Inflammatory macrophage treated with lipopolysaccharide for 4 hours (primary cell): ENCODE measurements at places on chromosomes 12 and 14.
A peak's percentile ranks its signal among the peaks of the same experiment; 100 is the strongest.

DNA sequence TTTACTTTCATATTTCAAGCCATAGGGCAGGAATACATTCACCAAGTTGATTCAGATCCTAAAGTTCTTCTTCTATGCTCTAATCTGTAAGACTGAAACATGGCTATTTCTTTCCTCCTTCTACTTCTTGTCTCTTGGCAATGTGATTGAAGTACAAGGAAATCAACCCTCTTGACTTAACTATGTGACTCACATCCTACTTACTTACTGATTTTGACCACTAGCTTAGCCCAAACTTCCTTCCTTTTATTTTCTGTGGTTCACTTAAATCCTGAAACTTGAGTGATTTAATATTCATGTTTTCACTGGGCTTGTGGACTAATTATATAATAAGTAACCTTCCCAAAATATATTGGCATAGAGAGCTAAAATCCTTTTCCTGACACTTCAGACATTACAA lies 111.2 kb upstream of the NOVA1 start:
- no peak for DNase-seq

GRCh38 chr14:90275458-90275814 lies 19.1 kb downstream of the PSMC1 start:
- no peak for DNase-seq

DNA sequence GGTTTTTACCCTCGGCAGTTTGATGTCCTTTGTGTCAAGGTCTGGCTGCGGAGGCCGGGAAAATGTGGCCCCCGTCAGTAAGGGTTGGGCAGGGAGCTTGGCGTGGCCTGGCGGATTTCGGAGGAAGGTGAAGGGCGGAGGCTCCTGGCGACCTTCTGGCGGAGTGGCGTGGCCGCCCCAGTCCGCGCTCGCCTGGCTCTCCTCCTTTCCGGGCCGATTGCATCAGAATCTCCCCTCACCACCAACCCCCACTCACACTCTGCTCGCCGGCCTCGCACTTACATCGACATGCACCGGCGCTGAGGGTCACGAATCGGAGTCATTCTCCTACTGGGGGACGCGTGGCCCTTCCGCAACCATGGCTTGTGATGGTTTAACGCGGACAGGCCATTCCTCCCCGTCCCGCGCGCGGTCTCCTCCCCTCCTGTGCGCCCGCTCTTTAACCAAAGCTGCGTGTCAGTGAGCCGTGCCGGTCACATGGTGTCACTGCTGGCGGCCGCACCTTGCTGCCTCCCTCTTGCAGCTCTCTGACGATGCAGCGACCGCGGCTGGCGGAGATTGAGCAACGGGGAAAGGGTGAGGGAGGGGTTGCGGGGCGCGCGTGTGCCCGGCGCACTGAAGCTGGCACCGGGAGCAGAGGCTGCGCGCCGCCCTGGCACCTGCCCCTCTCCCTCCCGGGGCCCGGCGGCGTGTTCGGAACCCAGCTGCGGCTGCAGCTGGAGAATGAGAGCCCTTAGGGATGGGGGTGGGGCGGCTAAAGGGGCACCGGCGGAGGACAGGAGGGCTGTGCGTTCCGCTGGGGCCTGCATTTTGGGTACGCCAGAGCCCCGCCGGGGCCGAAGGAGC lies at the start of gene SLC38A1:
Gene SLC38A1, minus strand, starts transcription at position 461 of the 846 bp plus-strand sequence. CDS start 29,243 bp downstream, outside the sequence.
- DNase-seq: peak; percentile 1

DNA sequence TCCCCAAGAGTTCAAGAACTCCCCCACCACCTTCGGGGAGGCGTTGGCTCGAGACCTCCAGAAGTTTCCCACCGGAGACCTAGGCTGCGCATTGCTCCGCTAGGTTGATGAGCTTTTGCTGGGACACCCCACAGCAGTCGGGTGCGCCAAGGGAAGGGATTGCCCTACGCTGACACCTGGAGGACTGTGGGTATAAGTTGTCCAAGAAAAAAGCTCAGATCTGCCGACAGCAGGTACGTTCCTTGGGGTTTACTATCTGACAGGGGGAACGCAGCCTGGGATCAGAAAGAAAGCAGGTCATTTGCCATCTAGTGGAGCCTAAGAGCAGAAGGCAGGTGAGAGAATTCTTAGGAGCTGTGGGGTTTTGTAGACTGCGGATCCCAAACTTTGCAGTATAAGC lies 98.8 kb downstream of the FRMD6 start:
- no peak for DNase-seq

DNA sequence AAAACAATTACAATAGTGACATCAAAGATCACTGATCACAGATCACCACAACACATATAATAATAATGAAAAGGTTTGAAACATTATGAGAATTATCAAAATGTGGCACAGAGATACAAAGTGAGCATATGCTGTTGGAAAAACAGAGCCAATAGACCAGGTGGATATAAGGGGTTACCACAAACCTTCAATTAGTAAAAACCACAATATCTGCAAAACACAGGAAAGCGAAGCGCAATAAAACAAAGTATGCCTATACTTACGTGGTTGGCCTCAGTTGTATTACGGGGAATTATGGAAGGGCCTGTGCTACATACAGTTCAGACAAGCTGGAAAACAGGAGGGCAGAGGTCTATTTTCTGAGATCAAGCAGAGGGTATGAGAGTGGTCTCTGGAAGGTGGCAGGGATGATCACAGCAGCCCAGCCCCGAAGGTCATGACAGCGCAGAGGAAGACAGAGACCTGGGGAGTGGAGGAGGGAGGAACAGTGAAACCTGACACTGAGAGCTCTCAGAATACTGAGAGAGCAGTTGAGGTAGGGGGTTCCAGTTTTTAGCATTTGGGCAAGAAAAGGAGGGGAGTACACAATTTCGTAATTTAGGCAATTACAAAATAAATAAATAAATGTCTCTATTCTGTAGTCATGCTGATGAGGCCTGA lies 41.3 kb downstream of the IFNG start:
- no peak for DNase-seq

DNA sequence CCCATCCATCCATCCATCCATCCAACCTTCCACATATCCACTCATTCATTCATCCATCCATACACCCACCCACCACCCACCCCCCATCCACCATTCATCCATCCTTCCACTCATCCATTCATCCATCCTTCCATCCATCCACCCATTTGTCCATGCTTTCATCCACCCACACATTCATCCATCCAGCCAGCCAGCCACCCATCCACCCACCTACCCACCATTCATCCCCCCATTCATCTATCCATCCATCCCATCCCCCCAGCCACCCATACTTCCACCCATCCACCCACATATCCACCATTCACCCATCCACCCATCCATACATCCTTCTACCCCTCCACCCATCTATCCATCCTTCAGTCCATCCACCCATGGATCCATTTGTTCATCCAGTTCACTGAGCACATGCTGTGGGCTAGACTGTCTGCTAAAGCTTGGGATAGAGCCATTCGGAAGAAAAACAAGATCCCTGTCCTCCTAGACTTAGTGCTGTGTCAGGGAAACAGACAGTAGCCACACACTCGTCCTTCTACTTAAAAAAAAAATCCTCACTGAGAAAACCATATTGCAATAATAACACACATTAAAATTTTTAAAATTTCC lies 377.5 kb downstream of the ADGRD1 start:
- no peak for DNase-seq

DNA sequence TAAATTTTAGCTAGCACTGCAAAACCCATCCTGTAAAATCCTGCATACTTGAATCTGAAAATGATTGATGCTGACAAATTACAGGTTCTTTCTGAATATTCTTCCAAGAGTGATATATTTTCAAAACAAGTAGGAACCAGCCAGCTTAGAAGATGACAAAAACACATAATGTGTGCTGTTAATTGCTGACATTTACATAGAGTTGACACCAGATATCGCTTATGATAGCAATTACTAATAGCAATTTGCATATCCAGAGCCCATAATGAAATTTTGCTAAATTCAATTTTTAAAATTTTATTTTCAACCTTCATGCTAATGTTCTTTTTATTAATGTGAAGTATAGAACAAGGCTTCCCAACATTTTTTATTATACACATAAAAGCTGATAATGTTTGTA lies 284.5 kb downstream of the SEC23A start:
- no peak for DNase-seq

- no peak for DNase-seq
These were observed 484.1 kb downstream of the GLT1D1 start for GRCh38 chr12:129337413-129337812.

- peak; percentile 69 for DNase-seq
These were observed 198.7 kb upstream of the EEA1 start for GRCh38 chr12:93127582-93128331.

GRCh38 chr14:24814944-24815343 lies 181.0 kb upstream of the GZMB start:
- DNase-seq: no peak

DNA sequence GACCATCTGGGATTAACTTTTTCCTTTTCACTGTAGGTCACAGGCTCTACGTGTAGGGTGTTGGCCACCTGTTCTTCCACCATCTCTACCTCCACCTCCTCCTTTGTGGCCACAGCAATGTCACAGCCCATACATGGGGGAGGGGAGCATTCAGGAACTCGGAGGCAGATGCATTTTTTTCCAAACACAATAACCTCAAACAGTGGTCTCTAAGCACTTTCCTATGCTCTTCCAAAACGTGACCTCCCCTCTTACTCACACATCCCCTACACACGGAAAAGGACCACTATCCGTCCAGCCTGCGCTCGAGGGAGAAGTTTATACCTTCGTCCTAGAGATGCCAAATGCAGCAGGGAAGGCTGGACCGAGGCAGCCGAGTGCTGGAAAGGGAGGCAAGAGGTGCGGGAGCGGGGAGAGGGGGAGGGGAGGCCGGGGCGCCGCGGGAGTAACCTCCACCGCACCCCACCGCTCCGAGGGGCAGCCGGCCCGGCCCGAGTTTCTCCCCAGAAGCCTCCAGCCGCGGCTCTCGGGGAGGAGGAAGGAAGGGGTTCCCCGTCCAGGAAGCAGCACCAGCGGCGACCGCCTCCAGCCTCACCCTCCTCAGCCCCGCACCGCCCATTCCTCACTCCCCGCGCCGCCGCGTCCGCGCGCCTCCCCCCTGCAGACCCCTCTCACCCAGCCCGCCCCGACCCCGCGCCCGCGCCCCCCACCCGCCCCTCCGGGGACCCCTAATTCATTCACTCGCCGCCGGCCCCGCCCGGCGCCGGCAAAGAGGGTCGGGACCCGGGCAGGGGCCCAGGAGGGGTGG lies 594 bp downstream of the KRAS start:
- DNase-seq: peak; percentile 56

GRCh38 chr14:96167224-96168148 lies 37.2 kb upstream of the BDKRB2 start:
- DNase-seq: no peak

- DNase-seq: peak; percentile 42
These were observed 54.2 kb upstream of the CERS5 start for GRCh38 chr12:50221228-50222008.
